ENCODE measurements at places on chromosomes 2 and 18.

GRCh38 chr2:209974576-209974975 lies 27.9 kb upstream of the RPE start:
- no peak for DNase-seq

- DNase-seq, result no peak
These were observed 31.0 kb downstream of the MYO3B start for GRCh38 chr2:170208967-170209366.

- DNase-seq, result no peak
These were observed 75.4 kb upstream of the MAP2 start for GRCh38 chr2:209348433-209348832.

DNA sequence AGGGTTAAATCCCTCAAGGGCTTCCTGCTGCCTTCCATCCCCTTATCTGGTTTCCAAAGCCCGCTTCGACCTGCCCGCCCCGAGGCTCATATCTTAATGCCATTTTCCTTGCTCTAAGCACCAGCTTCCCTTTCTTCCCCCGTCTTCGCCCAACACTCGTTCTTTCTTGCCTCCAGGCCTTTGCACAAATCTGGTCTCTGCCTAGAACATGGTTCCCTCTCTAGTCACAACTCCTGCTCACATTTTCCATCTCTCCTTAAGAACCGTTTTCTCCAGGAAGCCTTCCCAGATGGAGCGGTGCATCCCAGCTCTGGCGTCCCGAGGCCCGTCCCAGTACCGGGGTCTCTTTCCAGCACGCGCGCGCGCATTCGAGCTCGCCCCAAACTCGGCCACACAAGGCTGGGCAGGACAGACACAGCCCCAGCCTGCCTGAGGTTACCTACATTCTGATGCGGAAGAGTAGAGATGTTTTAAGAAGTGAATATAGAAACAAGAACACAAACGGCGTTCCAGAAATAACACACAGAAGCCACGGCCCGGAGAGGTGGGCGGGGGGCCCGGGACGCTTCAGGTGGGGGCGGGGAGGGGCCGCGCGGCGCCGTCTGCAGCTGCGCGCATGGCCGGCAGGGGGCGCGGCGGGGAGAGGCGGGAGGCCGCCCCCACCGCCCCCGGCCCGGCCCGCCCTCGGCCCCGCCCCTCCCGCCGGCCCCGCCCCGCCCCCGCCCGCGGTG lies at the start of gene DGKD:
TSS of gene DGKD (plus strand) at position 726 of the 731 bp plus-strand sequence. CDS start 25 bp downstream, outside the sequence.
- no peak for DNase-seq

DNA sequence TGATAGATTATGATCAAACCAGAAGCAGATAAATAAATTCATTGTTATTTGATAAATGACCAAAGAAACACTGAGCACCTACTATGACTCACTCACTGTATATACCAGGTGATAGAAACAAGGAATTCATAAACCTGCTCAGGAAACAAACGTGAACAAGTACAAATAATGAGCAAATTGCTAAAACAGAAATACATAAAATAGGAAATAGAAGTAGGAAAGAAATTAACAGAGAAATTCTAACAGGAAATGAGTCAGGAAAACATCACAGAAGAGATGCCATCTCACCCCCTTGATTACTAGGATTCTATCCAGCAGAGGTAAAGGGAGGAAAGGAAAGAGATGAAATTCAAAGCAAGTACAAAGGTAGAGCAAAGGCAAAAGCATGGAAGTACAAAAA lies 31.3 kb downstream of the EXOC6B start:
- no peak for DNase-seq

DNA sequence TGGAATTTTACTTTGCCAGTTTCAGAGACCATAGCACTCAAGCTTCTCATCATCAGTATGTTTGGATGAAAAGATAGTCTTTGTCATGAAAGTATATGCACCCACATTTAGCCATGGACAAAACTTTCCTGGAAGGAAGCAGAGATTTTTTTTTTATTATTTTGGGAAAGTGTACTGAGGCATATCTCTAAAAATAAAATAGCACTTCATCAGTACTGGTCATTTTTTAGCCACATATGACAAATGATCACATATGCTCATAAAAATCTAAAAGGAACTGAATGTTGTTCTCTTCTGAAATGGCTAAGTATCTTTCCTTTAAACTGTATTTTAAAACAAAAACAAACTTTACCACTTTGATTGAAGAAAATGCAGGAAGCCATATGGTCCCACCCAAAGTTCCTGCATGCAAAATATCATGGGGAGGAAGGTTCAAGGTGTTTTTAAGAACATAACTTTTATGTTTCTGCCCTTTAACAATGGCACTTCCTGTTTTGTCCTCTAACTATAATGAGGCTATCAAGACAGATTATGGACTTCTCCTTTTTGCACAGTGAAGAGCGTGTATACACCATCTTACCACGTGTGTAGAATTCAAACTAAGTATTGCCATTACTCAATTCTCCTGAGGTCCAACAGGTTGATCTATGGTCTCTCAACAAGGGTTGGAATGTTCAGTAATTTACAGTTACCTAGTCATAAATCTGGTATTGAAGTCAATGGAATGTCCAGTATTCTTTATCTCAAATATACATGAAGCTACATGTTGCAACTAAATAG lies 77.1 kb upstream of the SLC39A10 start:
- no peak for DNase-seq

GRCh38 chr2:209918251-209918650 lies 84.2 kb upstream of the RPE start:
- DNase-seq, result no peak
